ENCODE measurements at places on chromosomes 11 and 22.

DNA sequence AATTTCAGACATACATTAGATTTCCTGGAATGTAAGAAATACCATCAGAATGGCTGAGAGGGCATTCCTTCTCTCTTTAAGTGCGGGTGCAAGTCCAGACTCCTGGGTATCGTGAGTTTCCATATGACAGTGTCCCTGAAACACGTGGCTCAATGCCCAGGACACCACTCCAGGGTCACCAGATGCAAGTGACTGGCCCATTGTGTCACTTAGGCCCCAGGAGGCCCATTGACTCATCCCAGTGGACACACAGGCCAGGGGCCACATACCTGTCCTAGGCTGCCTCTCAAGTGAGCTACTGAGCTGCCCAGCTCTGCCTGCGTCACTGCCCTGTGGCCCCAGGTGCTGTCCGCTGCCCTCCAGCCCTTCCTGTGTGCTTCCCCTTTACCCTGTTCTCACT, 18.5 kb downstream of the FBLN1 start:
- DNase-seq, result no peak

DNA sequence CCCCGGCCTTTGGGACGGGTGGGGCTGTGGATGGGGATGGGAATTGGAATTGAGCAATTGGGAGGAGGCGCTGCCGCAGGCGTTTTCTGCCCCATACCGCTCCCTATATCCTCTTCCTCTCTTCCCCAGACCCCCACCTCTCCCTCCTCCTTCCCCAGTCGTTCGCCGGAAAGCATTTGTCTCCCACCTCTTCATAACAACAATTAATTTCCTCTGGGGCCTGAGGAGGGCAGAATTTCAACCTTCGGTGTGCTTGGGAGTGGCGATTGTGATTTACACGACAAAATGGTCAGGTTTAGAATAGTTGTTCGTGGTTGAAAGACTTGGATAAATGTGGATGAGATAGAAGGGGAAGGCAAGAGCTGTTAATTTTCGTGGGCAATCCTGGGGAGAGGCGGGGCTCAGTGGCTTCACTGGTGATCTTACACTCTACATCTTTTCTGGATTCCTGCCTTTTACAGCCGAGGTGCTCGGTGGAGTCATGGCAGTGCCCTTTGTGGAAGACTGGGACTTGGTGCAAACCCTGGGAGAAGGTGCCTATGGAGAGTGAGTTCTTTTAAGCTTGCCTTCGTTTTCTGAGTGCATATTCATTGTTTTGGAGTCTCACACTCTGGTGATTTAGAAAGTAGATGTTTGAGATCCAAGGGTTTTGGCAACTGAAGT, 1.5 kb downstream of the CHEK1 start:
- no peak for DNase-seq

DNA sequence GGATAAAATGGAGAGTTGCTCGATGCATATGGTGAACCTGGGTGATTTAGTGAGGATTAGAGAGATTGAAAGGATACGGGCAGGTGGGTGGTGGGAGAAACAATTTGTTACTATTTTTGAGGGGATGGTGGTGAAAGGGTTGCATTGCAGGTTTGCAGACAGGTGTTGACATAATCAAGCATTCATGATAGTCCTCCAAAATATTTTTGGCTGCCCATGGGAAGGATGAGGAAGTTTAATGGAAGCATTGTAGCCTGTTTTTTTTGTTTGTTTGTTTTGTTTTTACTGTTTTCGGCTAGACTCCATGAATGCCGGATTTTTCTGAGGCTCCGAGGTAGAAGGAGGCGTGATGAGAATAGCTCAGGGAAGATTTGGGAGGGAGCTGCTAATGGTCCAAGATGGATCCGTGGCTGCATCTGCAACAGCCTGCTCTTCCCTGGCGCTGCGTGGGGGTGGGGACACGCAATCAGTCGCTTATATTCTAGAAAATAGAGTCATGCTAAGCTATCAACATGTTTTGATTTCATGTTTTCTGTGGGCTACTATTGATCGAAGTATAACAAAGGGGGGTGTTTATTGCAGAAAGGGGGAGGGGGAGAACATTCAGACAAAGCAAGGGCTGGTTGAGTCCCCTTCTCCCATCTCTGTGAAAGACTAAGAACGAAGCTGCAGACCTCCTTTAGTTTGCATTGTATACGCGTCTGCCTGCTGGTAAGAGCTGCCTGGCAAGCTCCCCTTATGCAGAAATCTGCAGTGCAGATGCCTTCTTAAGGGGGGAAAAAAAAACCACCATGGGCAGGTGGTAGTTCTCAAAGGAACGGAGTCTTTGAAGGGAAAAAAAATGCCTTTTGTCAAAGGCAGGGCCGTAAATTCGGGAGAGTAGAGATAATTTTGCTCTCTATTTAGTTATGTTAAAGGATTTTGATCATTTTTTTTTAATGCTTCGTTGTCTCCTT, 1.0 kb downstream of the RTN3 start:
- DNase-seq, result no peak

DNA sequence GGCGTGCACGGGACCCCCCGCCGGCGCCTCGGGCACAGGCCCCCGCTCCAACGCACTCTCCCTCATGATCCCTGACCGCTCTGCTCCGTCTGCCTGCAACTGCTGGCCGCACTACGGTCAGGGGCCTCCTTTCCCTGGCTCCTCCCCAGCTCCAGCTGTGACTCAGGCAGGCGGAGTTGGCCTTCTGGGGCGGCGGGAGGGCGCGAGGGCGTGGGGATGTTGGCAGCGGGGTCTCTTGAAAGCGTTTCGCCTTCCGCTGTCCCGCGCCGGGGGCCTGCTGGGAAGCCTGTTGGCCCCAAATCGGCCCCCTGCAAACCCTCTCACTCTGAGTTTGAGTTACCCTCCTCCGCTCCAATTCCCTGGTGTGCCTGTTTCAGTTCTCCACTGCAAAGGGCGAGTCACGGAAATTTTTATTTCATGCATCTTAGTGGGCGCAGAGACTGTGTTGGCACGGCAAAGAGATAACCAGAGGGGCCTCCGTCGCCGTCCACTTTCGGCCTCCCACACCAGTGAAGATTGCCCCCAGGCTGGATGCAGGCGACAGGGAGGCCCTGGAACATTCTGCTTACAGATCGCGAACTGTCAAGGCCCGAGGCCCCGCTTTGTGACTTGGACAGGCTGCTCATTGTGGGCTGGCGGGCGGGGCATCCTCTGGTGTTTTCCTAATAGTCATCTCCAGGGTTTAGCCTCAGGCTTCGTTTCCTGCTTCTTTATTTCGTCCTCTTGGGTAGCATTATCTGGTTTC, at the start of gene CAVIN3:
Gene CAVIN3, minus strand, starts transcription at position 91 of the 745 bp plus-strand sequence. Its CDS starts 25 bp downstream, at position 66.
- DNase-seq, result no peak

DNA sequence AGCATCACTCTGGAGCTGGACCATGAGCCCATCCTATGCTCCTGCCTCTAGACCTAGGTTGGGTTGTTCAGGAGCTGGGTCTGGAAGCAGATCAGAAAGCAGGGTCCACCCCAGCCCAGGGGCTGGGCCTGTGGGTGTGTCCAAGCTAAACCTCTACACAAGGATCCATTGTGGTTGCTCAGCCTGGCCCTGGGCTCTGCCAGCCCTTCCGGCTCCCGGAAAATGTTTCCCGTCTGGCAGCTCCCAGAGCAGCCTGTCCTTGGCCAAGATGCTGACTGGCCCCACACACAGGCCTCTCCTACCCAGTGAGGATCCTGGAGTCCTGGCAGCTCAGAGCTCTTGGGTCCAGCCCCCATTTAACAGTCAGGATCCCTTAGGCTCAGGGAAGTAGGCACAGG, 35.3 kb upstream of the FCHSD2 start:
- no peak for DNase-seq

- DNase-seq, result no peak
These were observed 3.6 kb upstream of the PHOX2A start for GRCh38 chr11:72247584-72247983.

GRCh38 chr11:78281511-78281910, 92.8 kb downstream of the USP35 start:
- no peak for DNase-seq

DNA sequence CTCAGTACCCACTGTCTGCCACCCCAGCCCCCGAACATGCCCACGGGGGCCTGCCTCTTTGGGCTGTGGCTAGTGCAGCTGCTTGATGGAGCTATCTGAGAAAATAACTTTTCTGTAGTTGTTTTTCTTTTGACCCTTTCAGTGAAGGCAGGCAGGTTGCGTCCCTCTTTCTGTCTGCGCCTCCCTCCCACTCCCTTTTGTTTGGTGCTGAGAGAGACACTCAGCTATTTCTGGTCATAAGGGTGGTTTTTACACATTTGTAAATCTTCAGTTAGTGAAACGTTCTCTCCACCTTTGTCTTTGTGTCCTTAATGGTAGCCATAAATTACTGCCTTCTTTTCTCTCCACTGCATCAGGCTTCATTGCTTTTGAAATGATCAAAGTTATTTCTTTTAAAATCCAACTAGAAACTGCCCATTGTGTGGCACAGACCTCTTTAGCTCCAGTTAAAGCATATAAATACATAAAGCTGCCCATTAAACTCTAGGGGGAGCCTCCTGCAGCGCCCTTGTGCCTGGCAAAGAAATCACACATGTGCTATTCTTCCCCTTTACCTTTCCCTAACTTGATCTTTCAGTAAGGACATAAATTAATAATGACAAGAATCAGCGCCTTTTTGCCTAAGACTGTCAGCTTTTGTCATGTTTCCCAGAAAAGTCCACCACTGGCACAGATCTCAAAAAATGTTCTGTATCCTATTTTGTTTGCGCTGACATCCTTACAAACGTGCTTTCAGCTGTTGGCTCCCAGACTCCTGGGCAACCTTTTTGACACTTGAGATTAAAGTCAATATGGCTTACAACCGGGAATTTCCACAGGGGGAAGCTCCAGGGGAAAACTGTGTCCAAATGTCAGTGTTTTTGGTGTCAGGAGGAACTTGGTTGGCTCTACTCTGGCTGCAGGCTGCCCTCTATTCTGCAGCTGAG, 1.7 kb upstream of the SCUBE2 start:
- DNase-seq, result no peak

DNA sequence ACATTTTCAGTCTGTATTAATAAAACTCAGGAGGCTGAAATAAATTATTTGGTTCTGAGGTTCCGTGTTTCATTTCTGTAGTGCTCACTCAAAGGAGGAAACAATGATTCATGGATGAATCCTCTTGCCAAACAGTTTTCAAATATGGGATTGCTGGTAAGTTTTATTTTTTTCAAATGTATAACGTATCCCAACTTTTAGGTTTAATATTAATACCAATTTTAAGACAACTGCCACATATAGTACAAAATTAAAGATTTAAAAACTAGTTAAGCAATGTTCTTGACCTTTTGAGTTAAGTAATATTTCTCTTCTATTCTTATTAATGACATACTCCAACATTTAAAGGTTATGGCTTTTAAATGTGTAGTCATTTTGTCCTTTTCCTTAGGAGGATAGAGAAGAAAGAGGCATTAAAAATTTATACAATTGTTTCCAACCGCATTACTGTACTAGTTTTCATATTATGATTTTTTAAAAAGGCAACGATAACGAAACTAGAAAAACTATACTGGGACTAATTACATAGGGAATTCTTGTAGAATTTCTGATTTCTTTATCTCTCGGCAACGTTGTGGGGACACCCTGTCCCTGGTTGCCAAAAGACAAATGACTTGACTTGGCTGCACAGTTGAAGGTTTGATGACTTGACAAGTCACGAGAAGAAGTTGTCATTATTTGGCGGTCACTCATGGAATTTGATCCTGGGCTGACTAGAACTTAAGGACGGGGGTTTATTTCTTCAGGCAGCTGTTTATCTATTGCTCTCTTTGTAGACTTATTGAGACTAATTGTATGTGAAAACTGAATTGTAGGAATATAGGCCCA, 69.1 kb upstream of the ADSL start:
- no peak for DNase-seq

DNA sequence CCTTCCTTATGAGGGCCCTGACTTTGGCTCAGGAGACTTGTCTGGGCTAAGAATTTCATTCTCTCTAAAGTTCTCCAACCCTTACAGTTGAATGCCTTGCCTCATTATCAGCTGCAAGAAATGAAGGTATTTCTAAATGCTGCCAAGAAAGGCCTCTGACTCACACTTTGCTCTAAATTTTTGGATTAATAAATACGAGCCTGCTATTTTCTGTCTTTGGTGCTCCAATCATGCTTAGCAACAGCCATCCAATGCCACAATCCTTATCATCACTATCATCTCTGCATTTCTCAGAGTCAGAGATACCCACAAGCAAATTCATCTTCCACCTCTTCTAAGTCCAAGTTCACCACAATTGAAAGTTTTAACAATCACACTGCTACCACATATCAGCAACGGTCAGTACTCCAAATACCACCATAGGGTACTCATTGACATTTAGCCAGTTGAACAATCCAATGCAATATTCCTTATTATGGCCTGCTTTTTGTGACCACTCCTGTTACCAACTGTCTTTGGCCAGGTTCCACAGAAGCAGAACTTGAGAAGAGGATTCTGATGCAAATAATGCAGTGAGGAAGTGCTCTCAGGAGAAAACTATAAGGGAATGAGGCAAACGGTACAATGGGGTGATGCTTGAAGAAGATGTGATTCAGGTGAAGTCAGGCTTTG, 5.7 kb downstream of the PATE2 start:
- no peak for DNase-seq

DNA sequence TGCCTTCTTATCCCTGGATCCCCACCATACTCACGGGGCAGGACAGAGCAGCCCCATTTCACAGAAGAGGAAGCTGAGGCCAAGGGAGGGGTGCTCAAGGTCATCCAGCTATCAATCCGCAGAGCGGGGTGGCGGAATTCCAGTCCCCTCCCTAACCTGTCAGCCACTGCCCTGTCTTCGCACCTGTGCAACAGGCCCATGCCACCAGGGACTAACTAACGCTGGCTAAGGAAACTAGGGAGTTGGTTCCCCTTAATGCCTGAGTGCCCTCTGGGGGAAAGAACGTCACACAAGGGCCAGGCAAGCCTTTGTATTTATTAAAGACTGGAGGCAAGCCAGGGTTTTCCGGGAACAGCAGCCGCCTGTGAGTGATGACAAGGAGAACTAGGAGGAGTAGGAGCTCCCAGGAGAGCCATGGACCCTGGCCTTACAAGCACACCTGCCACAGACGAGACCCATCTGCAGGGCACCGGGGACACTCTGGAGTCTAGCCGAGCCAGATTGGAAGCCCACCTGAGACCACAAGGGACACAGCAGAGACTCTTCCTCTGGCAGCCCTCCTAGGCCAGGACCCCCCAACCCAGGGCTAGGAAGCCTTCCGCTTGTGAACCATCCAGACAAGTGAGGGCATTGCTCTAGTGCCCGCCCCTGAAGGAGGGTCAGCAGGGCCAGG, 64.4 kb downstream of the MYH9 start:
- no peak for DNase-seq

DNA sequence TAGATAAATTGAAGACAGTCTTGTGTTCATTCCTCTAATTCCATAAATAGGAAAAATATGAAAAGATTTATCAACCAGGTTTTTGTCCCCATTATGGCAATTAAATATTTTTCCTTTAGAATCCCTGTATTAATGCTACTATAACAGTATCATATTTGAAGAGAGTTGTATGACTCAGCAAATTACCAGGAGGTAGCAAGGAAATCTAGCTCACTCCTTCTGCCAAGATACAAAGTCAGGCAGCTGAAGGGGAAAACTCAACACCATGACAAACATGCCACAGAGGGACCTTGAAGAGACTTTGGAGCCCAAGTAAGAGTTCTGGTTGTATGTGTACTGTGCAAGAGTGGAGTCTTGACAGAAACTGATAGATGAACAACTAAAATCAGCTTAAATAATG, 143.3 kb downstream of the GUCY1A2 start:
- DNase-seq, result no peak

Data from natural killer cell (primary cell).